A172 (cell line): ENCODE measurements at places on chromosomes 2 and 18.

GRCh38 chr2:202847693-202848524, 23.7 kb downstream of the ICA1L start:
- no peak for DNase-seq

DNA sequence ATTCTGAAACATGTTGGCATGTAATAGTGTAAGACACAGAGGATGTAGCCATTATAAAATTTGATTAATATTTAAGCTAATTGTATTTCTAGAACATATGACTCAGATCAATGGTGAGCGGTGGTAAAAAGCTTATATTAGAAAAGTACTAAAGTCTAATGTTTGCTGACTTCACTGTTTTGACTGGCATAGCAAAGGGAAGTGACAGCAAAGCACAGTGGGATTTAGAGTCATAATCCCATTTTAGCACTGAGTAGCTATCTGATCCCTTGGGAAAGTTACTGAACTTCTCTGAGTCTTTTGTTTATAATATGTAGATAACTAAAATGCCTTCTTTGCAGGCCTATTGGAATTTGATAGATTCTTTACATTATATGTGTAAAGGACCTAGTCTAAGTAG, 60.4 kb downstream of the KIAA1328 start:
- no peak for DNase-seq

DNA sequence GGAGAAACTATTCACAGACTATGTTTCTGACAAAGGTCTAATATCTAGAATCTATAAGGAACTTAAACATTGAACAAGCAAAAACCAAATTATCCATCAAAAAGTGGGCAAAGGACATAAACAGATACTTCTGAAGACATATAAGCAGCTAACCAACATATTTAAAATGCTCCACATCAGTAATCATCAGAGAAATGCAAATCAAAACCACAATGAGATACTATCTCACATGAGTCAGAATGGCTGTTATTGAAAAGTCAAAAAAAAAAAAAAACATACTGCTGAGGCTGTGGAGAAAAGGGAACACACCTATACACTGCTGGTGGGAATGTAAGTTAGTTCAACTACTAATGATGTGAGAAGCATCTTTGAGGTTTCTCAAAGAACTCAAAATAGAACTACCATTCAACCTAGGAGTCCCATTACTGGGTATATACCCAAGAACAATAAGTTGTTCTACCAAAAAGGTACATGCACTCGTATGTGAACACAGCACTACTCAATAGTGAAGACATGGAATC, 220.4 kb upstream of the TFPI start:
- peak; percentile 66 for DNase-seq

GRCh38 chr18:44548291-44549221, 132.1 kb upstream of the SETBP1 start:
- no peak for DNase-seq

GRCh38 chr2:212672186-212672585, 133.6 kb upstream of the ERBB4 start:
- DNase-seq: no peak

DNA sequence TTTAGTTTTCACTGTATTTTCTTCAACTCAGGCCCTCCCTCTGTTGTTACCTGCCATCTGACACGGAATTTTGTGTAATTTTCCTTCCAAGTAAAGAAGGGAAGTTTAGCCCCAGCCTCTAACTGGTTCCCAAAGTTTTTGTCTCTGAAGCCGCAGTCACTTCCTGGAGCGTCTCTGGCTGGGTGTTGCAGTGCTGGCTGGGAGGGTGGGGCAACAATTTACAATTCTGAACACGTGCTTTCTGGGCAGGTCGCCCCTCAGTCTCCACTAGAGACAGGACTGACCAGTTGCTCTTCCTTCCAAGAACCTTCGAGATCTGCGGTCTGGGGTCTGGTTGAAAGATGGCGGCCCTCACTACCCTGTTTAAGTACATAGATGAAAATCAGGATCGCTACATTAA, 3.5 kb downstream of the CNDP2 start:
- DNase-seq: peak; percentile 18
